ENCODE measurements at places on chromosomes 4 and X.

GRCh38 chr4:182969651-182970279, 52.6 kb upstream of the DCTD start:
- H3K36me3 ChIP-seq: no peaks in the 10 kb centered on the region
- no peak overlapping the region for H3K27ac ChIP-seq
- H3K4me1 ChIP-seq: no peaks in the 10 kb centered on the region
- peaks cover 7% of the 10 kb centered on the region for H3K27me3 ChIP-seq

GRCh38 chr4:14863418-14864364, 138.6 kb upstream of the CPEB2 start:
- no peak overlapping the region for H3K4me3 ChIP-seq
- DNase-seq: no peak
- no peaks in the 10 kb centered on the region for H3K4me1 ChIP-seq
- H3K27me3 ChIP-seq: no peaks in the 10 kb centered on the region
- H3K36me3 ChIP-seq: no peaks in the 10 kb centered on the region

DNA sequence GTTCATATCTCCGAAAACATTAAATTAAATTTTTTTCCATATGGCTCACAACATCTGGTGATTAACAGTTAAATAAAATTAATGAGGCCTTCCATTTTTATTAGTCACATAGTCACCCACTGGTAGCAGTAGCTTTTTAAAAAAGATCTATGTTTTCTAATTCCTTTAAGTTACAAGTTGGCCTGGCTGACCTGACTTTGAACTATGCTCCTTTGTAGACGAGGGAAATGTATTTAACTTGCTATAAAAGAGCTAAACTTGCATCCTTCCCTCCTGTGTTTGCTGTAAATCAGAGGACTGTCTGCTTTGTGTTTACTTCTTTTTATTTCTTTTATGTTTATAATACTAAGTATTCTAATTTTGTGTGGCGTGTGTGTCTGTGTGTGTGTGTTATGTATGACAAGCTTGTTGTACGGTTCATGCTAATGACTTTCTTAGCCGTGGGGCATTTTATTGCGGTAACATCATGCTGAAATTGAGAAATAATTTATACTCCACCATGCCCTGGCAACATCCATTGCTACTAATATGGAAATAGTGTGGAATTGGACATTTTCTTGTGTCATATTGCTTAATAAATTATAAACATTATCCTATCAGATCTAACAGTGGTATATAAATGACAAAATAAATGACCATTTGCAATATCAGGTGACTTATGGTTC, 241.7 kb downstream of the SNCA start:
- DNase-seq: no peak
- no peak overlapping the region for H3K27ac ChIP-seq
- no peaks in the 10 kb centered on the region for H3K36me3 ChIP-seq

DNA sequence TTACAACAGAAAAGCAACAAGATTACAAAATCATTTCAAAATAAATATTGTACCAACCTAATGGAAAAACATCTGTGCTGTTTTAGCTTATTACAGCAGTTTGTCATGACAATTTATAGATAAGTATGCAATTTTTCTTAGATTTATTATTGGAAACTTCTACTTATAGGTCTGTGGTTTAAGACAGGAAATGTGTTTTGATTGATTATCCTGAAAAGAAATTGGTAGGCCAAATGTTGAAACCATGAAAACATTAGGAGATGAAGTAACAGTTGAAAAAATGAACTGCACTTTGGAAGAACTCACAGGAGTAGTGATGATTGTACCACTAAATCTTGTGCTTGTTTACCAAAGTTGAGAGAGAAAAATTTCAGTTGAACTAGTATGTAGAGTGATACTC, 162.2 kb upstream of the GIMD1 start:
- no peak for DNase-seq
- H3K4me1 ChIP-seq: no peaks in the 10 kb centered on the region
- H3K4me3 ChIP-seq: no peak overlapping the region
- no peaks in the 10 kb centered on the region for H3K36me3 ChIP-seq
- no peaks in the 10 kb centered on the region for H3K27me3 ChIP-seq

DNA sequence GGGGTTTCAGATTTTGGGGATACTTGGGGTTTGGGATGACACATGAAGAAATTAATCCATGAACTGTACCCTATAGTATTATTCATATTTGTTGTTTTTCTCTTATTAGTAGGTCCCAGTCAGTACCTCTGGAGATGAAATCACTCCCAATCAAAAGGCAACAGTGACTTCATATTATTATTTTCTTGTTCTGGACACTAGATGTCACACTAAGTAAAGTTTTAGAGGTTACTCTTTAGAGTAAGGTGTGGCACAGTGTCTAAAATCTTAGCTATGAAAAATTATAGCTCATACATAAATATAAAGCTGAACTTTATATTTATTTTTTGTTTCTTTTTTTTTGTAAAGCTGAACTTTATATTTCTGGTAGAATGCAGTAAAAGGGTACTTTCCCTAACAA, 35.1 kb downstream of the FAM114A1 start:
- H3K4me1 ChIP-seq: no peaks in the 10 kb centered on the region
- no peak overlapping the region for H3K27ac ChIP-seq
- no peaks in the 10 kb centered on the region for H3K36me3 ChIP-seq
- H3K4me3 ChIP-seq: no peak overlapping the region

DNA sequence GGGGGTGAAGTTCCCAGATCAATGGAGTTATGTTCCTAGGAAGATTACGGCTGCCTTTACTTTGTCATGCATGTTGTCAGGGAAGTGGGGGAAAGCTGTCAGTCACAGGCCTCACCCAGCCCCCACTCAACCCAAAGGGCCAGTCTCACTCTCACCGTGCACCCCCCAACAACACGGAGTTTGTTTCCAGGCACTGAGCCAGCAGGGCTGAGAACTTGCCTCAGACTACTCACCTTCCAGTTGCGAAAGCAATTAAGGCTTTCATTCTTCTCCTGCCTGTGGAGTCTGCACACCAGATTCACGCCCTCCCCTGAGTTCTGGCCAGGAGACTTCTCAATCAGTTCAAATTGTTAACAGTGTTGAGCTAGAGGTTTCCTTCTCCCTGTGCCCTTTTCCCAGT, 114.3 kb downstream of the SH3BGRL start:
- no peaks in the 10 kb centered on the region for H3K27me3 ChIP-seq
- H3K4me1 ChIP-seq: no peaks in the 10 kb centered on the region
- H3K36me3 ChIP-seq: no peaks in the 10 kb centered on the region

DNA sequence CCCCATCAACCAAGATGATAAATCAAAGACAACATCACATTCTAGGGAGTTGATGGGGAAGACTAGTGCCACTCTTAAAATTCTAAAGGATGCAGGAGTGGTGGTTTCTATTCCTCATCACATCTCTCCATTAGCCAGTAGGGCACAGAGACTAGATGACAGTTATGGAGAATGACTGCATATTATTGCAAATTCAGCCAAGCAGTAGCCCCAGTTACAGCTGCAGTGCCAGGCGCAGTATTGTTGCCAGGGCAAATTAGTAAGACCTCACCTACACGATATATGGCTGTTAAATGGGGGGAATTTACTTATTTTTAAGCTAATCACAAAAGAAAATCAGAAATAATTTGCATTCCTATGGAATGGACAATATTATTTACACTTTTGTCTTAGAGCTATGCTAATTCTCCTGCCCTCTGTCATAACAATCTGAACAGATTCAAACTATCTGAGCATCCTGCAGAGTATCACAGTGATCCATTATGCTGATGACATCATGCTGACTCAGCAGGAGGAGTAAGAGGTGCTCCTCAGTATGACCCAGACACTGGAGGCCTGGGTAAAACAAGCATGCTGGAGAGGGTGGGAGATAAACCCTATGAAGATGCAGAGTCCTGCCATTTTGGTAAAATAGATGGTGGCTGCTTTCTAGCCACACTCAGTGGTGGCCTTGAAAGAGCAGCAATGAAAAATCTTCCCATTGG, 24.7 kb downstream of the ETNPPL start:
- H3K27me3 ChIP-seq: no peaks in the 10 kb centered on the region
- no peak overlapping the region for H3K27ac ChIP-seq
- H3K4me3 ChIP-seq: no peak overlapping the region

- DNase-seq: no peak
- no peak overlapping the region for H3K27ac ChIP-seq
- H3K4me1 ChIP-seq: no peaks in the 10 kb centered on the region
- H3K27me3 ChIP-seq: no peaks in the 10 kb centered on the region
Observed at GRCh38 chr4:80529026-80529425, 193.5 kb downstream of the CFAP299 start.

DNA sequence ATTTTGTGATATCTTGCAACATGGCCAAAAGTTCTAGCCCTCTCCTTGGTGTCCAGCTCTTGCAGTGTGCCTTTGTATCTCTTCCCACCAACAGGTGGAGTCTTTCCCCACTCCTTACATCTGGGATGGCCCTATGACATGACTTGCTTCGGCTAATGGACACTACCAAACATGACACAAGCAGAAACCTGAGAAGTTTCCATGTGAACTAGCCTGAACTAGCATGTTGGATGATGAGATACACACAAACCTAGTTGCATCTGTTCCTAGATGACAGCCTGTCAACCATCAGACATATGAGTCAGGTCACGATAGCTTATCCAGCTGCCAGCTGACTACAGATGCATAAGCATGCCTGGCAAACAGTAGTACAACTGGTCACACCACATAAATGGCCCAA, 207.5 kb upstream of the FTHL17 start:
- H3K4me1 ChIP-seq: no peaks in the 10 kb centered on the region
- H3K4me3 ChIP-seq: no peak overlapping the region
- H3K27ac ChIP-seq: no peak overlapping the region
- no peaks in the 10 kb centered on the region for H3K36me3 ChIP-seq

DNA sequence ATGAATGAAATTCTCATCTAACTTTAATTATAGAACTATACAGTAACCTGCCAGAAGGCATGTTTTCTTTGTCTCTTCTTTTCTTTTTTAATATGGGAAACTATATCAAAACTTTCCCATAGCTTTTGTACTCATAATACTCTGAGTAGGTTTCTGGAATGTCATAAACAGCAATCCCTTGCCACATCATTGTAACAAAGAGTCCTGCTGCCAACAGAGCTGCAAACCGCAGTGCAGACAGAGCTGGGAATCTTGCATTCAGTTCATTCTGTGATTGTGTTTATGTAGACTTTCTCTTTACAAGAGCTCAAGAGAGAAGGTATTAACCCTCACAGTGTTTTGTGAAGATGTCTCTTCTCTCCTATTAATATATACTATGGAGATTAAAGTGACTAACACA, 304.4 kb upstream of the SLIT2 start:
- no peaks in the 10 kb centered on the region for H3K4me1 ChIP-seq
- no peak overlapping the region for H3K27ac ChIP-seq
- no peaks in the 10 kb centered on the region for H3K27me3 ChIP-seq

GRCh38 chr4:34323549-34324320, 1920.6 kb downstream of the ARAP2 start:
- H3K27ac ChIP-seq: no peak overlapping the region
- no peaks in the 10 kb centered on the region for H3K36me3 ChIP-seq
- H3K27me3 ChIP-seq: no peaks in the 10 kb centered on the region
- DNase-seq: no peak

GRCh38 chrX:13697455-13697854, 8.5 kb downstream of the RAB9A start:
- no peak overlapping the region for H3K4me3 ChIP-seq
- H3K4me1 ChIP-seq: peaks cover 66% of the 10 kb centered on the region
- H3K27me3 ChIP-seq: no peaks in the 10 kb centered on the region
- DNase-seq: peak; percentile 41

- no peak overlapping the region for H3K4me3 ChIP-seq
- no peak overlapping the region for H3K27ac ChIP-seq
- DNase-seq: no peak
- H3K36me3 ChIP-seq: no peaks in the 10 kb centered on the region
Observed at GRCh38 chrX:11296051-11296450, 2.8 kb downstream of the AMELX start.

- no peaks in the 10 kb centered on the region for H3K27me3 ChIP-seq
- H3K4me1 ChIP-seq: no peaks in the 10 kb centered on the region
- H3K27ac ChIP-seq: no peak overlapping the region
- no peak overlapping the region for H3K4me3 ChIP-seq
- no peak for DNase-seq
- no peaks in the 10 kb centered on the region for H3K36me3 ChIP-seq
Observed at GRCh38 chrX:39705290-39705689, 392.5 kb downstream of the BCOR start.

DNA sequence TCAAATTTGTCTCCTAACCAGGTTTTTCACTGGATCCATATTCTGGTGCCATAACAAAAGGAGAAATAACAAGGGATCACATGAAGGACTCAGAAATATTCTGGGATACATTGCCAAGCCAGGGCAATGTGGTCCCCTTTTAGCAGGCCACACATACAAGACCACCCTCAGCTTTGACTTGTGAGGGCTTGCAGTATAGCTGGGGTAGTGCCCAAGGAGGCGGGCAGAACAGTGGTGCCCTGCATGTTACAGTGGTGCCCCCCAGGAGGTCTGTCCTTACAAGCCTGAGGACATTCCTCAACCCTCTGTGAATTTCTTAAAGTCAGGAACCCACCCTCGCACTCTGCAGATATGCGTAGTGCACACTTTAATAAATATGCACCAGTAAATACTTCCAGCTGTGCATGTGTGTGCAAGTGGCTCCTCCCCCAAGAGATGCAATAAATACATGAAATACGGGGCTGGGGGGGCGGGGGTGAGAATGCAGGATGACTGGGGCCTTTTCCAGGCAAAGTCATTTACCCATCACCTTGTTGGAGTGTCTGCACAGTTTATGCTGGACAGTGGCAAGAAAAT, 34.4 kb upstream of the TBL1X start:
- H3K27ac ChIP-seq: no peak overlapping the region
- H3K4me1 ChIP-seq: peaks cover 7% of the 10 kb centered on the region
- H3K4me3 ChIP-seq: no peak overlapping the region
- no peaks in the 10 kb centered on the region for H3K36me3 ChIP-seq
- H3K27me3 ChIP-seq: no peaks in the 10 kb centered on the region
- DNase-seq: no peak

GRCh38 chr4:52617336-52618020, 41.6 kb downstream of the USP46 start:
- no peaks in the 10 kb centered on the region for H3K27me3 ChIP-seq
- no peak overlapping the region for H3K27ac ChIP-seq
- no peak overlapping the region for H3K4me3 ChIP-seq
- no peak for DNase-seq
- H3K4me1 ChIP-seq: peaks cover 4% of the 10 kb centered on the region

DNA sequence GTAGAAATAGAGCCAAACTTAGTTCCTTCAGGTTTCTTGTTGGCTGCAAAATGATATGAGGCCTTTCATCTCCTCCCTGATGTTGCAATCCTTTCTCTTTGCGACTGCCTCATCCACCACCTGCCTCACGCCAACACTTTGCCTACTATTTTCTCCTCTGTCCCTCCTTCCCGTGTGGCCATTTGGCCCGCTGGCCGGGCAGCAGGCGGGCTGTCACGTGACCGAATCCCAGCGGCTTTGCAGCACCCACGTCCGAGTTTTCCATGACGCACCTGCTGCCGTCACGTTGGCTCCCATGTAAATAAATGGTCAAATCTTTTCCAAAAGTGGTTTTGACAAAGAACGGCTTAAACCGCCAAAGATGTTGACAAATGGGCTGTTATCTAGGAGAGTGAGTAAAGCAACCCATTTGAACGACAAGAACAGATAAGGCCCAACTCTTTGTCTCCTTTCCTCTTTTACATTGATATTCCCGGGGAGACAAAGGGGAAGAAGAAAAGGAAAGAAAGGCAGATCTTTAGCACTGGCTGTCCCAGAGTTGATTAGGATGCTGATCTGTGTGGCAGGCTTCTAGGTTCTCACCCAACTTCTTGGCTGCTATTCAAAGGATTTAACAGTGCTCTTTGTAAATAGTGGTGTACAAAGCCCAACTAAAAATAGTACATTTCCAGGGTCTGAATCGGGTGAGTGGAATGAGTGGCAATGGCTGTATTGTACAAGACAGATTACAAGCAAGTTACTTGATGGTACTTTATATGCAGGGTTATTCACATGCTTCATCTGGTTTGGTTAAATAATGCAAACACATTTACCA, 174.2 kb upstream of the JADE1 start:
- no peak for DNase-seq
- no peaks in the 10 kb centered on the region for H3K4me1 ChIP-seq
- H3K27me3 ChIP-seq: no peaks in the 10 kb centered on the region

Measured in natural killer cell (primary cell).